Right ventricle myocardium superior (tissue), 1 donor: ENCODE measurements at places on chromosomes 5 and 9.

- DNase-seq: no peak
Observed at GRCh38 chr5:139392324-139392677, 2.6 kb upstream of the MZB1 start.

DNA sequence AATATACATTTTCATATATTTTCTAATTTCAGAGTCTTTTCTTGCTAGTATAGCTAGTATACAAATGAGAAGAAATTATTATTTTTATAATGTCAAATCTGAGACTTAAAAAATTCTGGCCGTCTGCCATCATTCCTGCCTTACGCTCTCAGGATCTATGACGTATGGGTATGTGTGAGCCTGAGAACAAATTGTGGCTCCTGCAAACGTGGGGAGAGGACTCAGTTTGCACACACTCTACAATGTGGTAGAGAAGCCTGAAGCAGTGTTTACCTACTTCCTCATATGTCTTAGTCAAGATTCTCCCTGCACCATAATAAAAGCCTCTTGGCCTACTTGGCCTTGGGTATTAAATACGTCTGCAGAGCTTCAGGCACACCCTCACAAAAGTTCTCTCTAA, 825.4 kb downstream of the SEMA5A start:
- DNase-seq: no peak

- no peak for DNase-seq
Observed at GRCh38 chr5:177600508-177601018, 631 bp downstream of the B4GALT7 start.

DNA sequence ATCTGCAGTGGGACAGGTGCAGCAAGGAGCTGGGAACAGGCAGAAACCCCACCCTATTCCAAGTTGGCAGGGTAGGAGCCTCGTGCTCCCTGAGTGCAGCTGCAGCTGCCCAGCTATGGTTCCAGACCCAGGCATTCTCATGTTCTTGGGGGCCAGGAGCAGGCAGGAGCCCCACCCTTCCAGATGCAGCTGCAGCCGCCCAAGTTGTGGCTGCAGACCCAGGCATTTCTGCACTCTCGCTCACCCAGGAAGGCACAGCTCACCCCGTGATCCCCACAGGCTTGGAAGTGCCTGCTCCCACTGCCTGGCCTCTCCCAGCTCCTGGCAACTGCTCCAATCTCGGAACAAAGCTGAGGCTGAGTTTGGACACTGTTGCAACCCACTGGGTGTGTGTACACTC, 275.8 kb upstream of the ADRA1B start:
- no peak for DNase-seq

- no peak for DNase-seq
Observed at GRCh38 chr5:78601559-78602314, 46.8 kb downstream of the LHFPL2 start.

GRCh38 chr9:135210676-135211523, 123.4 kb downstream of the OLFM1 start:
- DNase-seq: no peak

DNA sequence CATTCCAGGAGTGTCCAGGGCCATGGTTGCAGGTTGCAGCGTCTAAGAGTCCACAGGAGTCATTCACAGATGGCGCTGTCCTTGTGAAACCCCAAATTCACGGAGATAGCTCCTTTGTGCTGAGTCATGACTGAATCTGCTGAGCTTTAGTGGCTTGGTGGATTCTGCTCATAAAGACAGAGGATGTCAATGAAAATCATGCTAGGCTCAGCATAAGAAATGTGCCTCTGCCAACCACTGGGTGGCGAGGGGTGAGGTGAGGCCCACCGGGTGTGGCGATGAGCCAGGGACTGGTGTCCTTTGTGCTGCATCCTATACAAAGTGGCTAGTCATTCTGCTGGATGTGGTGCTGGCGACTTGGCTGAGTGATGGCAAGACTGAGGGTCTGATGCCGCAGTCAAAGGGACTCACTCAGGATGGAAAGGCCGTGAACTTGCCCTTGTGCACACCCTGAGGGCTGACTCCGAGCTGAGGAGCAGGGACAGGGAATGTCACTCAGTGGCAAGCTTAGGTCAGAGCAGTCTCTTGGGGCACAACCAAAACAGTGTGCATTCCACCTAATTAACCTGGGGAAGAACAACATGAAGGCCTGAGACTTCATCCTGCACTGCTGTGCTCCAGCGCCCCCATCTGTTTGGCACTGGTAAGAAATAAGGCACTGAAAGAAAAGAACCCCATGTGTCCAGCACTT, 71.5 kb downstream of the DAP start:
- DNase-seq: no peak

DNA sequence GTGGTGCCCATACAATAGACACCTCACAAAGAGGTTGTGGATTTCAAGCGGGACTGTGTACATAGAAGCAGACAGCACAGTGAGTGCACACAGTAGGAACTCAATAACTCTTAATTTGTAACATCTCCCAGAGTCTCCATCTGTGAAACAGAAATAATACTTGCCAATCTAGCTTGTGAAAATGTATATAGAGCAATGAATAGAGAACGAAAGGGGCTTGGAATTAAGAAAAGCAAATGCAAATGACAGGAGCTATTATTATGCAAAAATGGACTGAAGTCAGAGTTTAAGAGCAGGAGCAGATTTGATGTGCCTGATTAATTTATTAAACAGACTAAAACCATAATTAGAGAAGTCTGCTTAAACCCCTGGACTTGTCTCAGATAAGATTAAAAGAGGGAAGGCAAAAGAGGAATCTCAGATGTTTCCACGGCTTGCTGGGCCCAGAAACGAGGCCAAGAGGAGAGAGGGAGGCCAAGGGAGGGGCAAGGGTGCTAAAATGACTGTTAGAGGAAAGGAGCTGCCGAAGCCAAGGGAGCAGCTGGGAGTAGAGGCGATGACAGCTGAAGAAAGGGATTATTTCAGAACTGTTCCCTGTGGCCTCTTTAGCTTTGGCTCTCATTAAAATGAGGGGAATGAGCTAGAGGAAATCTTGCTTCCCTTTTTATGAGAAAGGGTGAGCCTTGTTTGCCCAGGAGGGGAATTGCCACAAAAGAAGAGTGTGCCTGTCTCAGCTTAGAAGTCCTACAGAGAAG, 72.1 kb downstream of the FEM1C start:
- peak; percentile 70 for DNase-seq

DNA sequence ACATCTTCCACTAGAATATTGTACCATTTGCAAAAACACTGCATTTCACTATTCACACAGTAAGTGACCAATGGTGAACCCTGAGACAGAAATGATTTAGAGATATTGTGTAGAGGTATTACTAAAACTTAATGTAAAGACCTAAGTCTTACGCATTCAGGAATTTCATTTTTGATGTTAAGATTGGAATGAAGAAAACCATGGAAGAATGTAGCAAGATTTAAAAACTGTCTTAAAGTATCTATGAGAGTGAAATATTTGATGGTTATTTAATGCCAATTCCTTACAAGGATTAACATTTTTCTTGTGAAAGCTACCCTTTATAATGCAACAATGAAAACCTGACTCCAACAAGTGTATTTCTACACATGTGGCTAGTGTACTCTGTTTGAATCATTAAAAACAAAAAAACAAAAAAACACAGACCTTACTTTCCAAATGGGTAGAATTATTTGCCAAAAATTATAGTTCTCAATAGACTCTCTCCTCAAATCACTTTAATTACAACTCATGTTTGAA, 172.0 kb downstream of the NNT start:
- DNase-seq: no peak

DNA sequence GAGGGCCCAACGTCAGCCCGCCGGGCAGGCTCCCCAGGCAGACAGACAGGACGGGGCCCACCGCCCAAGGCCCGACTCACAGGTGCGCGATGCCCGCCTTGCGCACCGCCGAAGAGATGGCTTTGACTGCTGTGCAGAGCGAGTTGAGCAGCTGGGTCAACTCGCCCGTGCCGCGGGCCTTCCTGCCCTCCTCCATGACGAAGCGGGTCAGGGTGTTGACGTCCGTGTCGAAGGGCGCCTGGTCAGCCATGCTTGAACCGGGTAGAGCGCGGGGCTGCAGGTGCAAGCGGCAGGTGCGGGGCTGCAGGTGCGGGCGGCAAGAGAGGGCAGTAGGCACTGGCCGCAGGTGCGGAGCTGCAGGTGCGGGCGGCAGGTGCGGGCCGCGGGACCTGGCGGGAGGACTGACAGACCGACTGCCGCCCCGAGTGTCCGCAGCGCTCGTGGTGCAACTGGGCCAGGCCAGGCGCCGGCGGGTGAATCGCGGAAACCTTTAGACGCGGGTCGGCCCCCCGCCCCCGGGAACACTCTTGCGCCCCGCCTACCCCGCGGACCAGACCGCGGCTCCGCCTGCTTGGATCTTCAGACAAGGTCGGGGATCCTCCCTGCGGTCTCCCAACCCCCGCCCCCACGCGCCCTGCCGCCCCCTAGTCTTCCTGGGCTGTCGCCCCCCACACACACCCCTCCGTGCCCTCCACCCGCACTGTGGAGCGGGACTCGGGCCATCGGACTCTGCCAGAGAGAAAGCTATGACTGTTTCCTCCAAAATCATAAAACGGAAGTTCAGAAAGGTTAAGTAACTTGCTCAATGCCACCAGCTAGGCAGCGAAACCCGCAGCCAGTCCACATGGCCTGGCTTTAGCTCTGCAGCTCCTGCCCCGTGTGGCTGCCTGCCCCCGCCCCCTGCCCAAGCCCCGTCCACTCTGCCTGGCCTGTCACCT, at the start of gene FBP1:
Gene FBP1, minus strand, starts transcription at position 458 of the 938 bp plus-strand sequence. Its CDS starts 208 bp downstream, at position 250.
- peak; percentile 68 for DNase-seq

DNA sequence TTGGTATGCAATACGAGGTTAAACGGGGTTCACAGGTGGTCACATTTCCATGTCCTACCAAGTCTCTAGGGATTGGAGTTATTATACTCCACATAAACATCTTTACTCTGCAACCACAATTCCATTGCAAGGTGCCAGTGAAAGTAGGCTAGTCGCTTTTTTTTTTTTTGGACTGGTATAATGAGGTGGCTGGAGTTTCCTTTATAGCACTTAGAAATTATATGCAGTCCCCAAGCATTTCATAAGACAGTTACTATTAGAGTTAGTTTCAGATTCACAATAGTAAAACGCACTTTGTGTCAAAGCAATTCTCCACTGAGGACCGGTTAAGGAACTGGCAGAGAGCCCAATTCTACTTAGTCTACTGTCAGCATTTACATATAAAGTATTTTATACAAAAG, 1.4 kb downstream of the MEF2C start:
- no peak for DNase-seq

GRCh38 chr5:8347984-8348383, 479.0 kb downstream of the MTRR start:
- no peak for DNase-seq

- peak; percentile 59 for DNase-seq
Observed at GRCh38 chr9:35649431-35650340, 1.0 kb downstream of the SIT1 start.

DNA sequence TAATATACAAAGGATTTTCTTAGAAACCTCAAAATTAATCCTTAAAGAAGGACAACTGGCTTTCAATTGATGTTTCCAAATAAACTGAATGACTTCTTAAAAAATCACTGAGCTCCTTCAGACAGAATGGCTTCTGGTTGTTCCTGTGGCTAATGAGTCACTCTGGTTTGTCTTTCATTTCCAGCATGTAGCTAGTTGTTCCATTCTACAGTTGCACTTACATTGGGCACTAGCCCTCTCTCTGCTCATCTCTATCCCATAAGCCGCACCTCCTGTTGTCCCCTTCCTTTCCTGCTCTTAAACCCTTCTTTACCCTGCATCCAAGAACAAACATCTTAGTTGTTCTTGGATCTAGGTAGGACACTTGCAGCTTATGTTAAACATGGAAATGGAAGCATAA, 235.3 kb upstream of the HAPLN1 start:
- DNase-seq: no peak

GRCh38 chr5:39691993-39692392, 267.2 kb upstream of the DAB2 start:
- no peak for DNase-seq

- DNase-seq: no peak
Observed at GRCh38 chr5:153439130-153439529, 51.3 kb upstream of the GRIA1 start.

- no peak for DNase-seq
Observed at GRCh38 chr9:98225015-98225442, 30.4 kb downstream of the TBC1D2 start.

GRCh38 chr5:135456238-135457099, 4.3 kb upstream of the TIFAB start:
- DNase-seq: no peak

DNA sequence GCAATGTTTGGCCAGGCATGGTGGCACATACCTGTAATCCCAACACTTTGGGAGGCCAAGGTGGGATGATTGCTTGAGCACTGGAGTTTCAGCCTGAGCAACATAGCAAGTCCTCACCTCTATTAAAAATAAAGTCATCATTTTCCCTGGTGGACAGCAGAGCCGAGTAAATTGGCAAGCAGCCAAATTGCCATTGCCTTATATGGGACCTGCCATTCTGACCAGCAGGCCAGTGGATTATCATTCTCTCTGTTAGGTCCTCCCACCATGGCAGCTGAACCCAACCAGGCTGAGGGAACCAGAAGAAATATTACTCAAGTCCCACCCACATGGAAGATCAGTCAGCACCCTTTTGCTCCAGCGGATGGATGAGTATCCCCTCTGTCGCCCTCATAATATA, 1829.9 kb downstream of the EFNA5 start:
- no peak for DNase-seq

DNA sequence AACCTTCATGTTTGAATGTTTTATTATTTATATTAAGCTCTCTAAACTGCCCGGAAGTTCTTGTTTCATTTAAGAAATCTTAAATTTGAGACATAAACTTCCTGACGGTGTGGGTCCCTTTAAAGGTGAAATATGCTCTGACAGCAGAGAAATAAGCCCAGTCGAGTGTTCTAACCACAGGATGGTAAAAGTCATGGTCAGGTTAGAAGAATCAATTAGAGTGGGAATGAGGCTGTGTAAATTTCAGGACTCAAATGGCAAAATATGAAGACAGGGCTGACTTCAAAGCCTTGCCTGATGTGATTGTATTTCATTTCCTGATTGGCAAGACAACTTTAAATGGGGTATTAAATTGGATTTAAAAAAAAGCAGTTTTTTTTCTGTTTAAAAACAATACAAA, 432.9 kb upstream of the BRINP1 start:
- no peak for DNase-seq

DNA sequence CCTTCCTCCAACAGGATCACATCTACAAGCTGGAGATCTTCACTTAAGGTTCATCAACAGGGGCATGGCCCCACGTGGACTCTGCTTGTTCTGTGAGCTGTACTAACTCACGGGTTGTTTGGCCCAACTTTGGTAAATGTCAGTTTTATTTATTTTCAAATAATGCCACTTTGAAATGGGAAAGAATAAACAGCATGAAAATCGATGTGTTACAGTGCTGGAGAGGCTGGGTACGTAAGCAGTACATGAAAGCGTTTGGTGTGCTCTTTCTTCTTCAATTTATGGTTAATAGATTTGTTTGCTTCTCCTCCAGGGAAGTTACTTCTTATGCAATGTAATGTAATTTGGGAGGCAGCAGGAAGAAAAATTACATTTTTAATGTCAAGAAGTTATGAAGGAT, 389.9 kb upstream of the DAP start:
- DNase-seq: no peak

- no peak for DNase-seq
Observed at GRCh38 chr5:51416149-51416548, 32.9 kb downstream of the ISL1 start.

- DNase-seq: no peak
Observed at GRCh38 chr5:148511810-148512347, 128.1 kb downstream of the FBXO38 start.
